ENCODE measurements at places on chromosomes 11 and 22. TPM values are rescaled to one million over a fixed set of nuclear protein-coding genes. Genes with fewer than 3 reads are reported as not detected.

DNA sequence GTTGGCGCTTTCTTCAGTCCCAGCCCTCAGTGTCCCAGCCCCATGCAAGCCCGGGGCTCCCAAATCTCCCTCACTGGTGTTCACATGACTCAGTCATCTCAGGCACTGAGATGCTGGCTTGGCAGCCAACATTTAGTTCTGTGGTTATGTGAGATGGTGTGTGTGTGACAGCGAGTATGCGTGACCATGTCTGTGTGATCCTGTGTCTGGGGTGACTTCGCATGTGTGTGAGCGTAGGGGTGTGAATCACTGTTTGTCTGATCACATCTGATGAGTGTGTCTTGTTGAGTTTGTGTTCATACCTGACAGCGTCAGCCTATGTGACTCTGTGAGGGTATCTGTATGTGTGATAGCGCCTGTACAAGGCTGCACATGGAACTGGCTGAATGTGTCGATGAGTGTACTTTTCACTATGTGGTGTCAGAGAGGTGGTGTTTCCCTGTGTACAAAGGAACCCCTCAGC is 16.2 kb downstream of the CREB3L1 start:
- peak; percentile 89 for DNase-seq

- DNase-seq = no peak
These were observed 79.4 kb downstream of the ATM start for GRCh38 chr11:108302121-108302785.

DNA sequence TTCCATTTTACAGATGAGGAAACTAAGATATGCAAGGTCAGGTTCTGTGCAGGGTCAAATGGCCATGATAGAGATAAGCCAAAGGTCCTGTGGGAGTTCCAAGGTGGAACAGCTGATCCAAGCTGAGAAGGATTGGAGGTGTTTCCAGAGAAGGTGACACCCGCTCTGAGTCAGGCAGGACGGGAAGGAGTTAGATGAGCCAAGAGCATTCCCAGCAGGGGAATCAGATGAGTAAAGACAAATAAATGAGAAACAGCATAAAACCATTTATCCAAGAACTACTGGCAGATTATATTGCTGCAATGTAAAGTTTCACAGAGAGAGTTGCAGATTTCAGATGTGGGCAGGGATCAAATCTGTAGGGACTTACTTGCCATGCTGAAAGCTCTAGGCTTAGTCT is 18.9 kb upstream of the HEPHL1 start:
- DNase-seq = peak; percentile 81

DNA sequence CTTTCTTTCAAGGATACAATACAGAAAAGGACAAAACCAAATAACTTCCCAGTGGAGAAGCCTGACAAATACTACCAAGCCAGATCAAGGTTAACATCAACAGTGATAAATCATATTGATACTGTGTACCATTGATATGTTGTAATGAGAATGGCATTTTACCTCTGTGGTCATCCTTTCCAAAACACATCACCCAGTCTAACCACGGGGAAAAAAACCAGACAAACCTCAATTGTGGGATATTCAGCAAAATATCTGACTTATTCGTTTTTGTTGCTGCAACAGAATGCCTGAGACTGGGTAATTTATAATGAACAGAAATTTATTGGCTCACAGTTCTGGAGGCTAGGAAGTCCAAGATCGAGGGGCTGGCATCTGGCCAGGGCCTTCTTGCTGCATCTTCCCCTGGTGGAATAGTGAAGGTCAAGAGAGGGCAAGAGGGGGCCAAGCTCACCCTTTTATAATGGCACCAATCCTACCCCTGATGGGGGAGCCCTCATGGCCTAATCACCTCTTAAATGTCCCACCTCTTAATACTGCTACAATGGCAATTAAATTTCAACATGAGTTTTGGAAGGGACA is 66.1 kb downstream of the FAM76B start:
- DNase-seq = no peak

DNA sequence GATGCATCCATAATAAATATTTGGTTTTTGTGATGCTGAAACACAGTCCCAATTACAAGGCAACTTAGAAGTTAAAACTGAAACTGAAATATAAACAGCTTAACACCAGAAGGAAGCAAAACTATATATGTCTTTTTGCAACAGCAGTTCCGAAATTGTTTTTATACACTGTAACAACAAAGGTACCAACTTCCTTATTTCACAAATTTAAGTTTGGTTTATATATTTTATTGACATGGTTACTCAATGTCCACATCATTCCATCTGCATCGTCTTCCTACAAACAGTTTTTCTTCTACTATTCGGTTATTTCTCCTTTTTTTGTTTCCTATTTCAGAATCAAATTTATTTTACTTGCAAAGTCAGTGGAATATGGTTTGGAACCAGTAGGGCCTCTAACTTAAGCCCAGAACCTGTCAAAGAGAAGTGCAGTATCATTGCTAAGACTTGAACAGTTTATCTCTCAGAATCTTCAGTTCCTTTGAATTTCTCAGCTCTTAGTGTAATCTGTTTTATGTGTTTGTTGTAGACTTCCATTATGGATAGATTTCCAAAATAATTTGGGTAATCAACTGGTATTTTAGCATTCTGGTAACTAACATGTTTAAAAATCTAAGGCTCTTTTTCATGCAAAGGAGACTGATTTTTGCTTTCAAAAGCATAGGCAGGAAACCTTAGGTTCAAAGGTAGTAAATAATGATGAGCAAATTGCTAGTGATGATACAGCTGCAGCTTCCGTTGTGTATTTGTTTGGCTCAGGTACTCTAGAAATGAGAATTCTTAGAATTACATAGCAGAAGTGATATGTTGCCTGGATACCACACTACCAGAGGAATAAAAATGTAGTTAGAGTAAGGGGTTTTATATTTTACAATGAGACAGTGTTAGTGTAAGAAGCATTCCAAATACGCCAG is 8.2 kb upstream of the HSPA8 start:
- peak; percentile 42 for DNase-seq

DNA sequence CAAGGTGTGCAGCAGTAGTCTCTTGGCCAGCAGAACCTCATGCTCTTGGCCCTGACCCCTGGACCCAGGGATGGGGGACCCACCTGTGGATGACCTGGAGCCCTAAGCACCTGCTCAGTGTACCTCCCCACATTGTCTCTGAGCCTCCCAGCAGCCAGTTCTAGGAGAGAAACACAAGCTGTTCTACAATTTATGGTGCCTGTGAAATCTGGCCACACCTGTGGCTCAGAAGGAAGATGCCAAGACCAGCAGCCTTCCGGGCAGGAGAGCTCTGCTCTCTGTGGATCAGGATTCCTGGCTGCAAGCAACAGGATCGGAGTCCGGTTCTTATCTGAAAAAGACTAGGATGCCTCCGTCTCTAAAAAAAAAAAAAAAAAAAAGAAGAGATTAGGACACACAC is 103.6 kb upstream of the ANO1 start:
- DNase-seq = no peak

DNA sequence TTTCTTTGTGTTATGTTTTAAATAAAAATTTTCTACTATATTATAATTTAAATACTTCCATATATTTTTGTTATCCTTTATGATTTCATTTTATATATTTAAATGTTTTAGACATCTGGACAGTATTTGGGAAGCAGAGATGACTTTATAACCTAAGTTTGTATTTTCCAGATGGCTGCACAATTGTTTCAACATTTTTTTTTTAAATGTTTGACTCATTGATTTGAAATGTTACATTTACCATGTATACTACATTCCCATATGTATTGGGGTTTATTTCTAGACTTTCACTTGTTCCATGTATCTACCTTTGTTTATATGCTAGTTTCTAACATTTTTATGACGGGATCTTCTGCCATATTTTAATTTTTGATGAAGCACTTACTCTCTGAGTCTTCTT is 766.5 kb downstream of the METTL15 start:
- DNase-seq = no peak

- DNase-seq = peak; percentile 50
These were observed 48.8 kb upstream of the TOP3B start for GRCh38 chr22:22031183-22031945.

DNA sequence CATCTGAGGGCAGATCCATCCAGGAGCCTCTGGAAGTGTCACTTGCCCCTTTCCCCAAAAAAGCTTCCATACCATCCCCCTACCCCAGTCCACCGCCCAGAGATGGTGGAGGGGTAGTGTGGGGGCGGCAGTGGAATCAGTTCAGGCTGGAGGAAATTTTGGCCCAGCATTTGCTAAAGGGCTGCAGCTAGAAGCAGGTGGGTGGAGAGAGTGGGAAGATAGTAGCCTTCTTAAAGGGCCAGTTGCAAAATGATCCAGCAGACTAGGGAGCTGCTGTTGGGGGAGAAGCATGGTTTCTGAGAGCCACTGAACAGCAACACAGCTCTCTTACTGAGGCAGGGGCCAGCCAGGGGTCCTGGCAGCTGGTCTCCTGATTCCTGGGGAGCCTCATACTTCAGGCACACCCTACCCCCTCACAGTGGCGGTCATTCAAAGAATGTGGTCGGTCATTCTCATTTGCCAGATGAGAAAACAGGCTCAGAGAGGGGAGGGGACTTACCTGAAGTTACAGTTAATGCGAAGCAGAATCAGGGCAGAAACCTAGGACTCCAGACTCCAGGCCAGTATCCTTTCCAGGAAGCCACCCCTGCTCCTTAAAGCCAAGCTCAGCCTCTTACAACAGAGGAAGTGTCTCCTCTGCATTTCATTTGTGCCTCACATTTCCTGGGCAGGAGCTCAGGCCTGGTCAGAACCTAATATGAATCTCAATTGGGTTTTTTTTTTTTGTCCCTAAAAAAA is 5.4 kb downstream of the SEC14L2 start:
- DNase-seq = no peak

DNA sequence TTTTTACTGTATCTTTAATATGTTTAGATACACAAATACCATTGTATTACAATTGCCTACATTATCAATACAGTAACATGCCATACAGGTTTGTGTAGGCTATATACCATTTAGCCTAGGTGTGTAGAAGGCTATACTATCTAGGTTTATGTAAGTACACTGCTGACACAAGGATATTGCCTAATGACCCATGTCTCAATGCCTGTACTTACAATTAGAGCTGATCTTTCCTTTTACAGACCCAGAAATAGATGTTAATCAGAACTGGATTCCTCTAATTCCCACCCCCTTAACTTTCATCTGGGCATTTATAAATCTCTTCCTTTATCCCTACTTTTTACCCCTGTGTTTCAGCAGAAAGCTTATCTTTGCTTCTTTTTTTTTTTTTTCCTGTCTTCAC is 229.5 kb downstream of the METTL15 start:
- no peak for DNase-seq

DNA sequence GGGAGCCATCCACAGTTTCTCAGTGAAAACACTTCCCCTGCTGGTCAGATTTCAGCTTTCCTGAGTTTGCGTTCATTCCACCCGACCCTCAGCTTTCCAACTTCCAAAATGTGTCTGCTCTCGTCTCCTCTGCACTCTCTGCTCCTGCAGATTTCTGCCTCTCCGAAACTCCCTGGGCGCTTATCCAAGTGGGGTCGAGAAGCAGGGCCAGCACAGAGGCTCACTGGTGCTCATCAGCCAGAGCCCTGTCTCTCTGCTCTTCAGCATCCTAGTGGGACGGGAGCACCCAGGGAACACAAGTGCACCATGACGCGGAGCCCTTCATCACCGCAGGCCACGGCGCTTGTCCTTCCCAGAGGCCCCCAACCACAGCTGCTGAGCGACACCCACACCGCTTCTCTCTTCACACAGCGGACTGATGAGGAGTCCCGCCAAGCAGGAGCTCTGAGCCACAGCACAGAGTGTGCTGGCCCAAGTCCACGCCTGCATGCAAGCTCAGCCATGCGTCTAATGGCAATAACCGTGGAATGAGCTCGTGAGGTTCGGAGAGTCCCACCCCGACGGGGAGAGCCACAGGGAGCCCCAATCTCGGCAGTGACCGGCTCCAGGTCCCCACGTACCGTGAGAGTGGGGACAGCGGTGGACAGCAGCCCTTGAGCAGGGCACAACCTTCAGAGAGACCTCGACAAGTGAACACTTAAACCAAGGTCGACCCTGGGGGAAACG is 27.9 kb upstream of the MOB2 start:
- DNase-seq = no peak

- no peak for DNase-seq
These were observed 63.4 kb downstream of the NAT10 start for GRCh38 chr11:34168642-34169420.

GRCh38 chr11:3950996-3951660 is 95.7 kb downstream of the STIM1 start:
- DNase-seq = peak; percentile 69

DNA sequence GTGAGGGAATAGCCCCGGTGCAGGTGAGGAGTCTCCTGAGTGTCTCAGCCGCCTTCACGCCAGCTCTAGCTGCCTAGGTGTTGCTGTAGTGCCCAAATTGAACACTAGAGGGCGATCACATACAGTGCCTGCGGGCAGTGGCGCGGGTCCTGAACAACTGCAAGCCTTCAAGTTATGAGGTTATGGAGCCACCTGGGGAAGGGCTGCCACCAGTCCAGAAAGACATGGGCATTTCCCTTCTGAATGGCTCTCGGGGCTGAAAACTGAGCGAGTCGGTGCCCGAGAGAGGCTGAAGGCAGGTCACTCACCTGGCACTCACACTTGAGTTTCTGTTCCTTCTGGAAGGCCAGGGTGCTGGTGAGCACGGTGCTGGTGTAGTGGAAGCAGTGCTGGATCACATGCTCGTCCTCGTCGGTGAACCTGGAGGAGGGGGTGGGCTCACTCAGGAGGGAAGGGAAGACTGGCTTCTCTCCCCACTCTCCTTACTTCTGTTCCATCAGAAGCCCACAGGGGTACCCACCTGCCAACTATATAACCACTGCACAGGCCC is 88.4 kb downstream of the PDE2A start:
- DNase-seq = peak; percentile 64

DNA sequence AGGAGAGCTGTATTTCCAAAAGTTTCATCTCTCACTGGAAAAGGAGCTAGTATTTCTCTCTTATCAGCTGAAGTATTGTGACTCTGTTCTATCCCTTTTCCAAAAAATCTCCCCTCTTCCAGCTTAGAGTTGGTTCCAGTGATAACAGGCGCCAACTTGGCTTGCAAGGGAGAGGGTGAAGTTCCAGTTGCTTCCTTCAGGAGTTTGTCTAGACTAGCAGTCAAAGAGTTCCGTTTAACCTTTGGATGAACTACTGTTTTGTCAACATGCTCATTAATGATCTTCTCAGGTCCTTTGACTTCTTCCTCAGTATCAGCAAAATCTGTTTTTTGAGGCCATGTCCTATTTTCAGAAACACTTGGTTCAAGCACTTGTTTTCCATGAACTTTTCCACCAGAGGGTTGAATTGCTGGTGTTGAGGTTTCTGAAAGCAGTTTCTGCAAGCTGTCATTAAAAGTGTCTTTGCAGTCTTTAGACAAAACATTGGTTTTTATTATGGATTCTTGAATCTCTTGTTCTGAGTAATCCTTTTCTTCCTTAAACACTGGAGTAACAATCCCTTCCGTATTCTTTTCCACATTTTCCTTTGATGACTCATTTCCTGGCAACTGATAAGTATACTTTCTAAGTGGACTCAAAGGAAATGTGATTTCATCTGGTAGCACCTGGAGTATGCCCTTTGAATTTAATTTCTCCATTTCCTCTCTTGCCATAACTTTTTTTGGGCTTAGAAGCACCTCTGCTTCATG is 39.7 kb upstream of the CCDC89 start:
- peak; percentile 94 for DNase-seq

The MS4A15 gene
- total RNA-seq = not detected

The SYT13 gene
- total RNA-seq = not detected
